AML-193 (cell line): ENCODE measurements at places on chromosomes 6 and 20.
A peak's percentile ranks its signal among the peaks of the same experiment; 100 is the strongest.

- no peak for DNase-seq
Measured at GRCh38 chr20:39234520-39235095, 272.5 kb downstream of the DHX35 start.

GRCh38 chr6:54614499-54615195 is 231.9 kb upstream of the FAM83B start:
- DNase-seq, result no peak

- DNase-seq, result no peak
Measured at GRCh38 chr20:38129893-38130609, 35.0 kb downstream of the TGM2 start.

- no peak for DNase-seq
Measured at GRCh38 chr20:25514747-25515340, 70.5 kb downstream of the NINL start.

DNA sequence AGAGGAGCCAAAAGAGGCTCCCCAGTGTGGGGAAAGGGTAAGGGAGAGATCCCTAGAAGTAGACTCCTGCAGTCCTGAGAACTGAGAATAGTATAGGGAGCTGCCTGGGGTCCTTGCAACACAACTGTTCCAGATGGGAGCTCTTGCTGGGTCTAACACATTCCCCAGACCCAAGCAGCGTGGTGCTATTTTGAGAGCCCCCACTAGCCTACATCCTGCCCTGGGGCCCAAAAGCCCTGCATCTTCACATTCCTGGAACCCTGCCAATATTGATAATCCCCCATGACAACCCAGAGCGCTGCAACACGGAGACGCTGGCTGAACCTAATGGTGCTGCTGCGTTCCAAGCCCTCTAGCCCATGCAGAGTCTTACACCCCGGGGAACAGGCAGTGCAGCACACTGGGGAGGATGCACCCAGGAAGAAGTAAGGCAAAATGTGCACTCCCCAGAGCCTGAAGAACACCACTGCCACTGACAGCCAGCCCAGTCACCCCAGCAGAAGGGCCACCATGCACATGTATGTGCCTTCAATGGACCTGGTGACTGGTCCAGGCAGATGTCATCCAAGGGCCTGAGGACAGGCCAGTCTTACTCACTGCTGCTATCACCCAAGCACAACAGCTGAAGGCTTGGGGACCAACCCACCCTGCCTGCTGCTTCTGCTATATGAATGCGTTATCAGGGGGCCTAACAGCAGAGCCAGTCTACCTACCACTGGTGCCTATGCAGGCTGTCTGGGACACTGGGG is 7.0 kb upstream of the RNF217 start:
- DNase-seq, result no peak

- DNase-seq, result no peak
Measured at GRCh38 chr6:157685596-157686280, 137.3 kb upstream of the SNX9 start.

- DNase-seq, result no peak
Measured at GRCh38 chr6:126643352-126643751, 303.4 kb downstream of the CENPW start.

DNA sequence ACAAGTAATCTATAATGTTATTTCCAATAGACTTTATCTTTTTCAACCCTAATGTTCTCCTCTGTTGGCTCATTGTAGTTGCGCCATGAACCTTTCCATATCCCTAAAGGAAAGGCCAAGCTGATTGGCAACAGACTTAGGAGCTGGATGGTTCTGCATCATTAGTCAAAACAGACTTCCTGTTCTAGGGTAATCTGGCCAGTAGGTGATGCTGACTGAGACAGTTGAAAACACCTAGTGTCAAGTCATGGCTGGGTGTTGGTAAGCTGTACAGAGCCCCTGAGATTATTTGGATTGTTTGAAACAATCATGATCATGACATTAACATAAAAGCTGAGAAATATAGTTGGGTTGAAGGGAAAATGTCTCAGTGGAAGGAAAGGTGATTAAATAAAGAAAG is 231.4 kb downstream of the PHACTR1 start:
- no peak for DNase-seq

DNA sequence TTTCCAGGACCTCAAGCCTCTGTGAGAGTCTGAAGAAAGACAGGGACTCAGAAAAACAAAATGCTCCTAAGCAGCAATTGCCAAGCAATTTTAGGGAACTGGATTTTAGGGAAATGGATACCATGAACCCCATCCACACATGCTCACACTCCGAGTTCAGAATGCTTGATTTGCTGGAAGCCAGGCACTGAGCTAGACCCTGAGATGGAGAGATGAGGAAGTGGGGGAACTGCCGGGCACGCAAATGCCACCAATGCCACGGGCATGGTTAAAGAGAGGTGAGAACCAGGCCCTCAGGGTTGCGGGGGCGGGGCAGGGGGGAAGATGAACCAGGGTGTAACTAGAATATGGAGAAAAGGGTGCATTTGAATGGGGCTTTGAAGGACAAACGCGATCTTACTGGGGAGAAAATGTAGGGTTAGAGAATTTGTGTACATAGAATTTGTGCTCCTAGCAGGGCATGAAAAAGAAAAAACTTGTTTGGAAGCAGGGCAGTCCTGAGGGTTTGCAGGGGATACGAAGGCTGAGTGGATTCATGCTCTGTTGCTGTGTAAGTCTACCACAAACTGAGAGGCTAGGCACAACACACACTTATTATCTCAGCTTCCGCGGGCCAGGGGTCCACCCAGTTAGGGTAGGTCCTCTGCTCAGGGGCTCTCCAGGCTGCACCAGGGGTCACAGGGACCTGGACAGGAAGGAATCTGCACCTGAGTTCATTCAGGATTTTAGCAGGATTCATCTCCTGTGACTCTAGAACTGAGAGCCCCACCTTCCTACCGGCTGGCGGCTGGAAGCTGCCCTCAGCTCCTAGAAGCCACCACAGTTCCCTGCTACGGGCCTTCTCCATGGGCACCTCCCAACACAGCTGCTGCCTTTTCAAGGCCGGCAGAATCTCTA is 108.0 kb downstream of the SNX5 start:
- no peak for DNase-seq

- peak; percentile 93 for DNase-seq
Measured at GRCh38 chr6:144104898-144105487, 9.6 kb upstream of the SF3B5 start.

GRCh38 chr6:53398247-53399026 is 49.7 kb upstream of the ELOVL5 start:
- DNase-seq, result no peak

DNA sequence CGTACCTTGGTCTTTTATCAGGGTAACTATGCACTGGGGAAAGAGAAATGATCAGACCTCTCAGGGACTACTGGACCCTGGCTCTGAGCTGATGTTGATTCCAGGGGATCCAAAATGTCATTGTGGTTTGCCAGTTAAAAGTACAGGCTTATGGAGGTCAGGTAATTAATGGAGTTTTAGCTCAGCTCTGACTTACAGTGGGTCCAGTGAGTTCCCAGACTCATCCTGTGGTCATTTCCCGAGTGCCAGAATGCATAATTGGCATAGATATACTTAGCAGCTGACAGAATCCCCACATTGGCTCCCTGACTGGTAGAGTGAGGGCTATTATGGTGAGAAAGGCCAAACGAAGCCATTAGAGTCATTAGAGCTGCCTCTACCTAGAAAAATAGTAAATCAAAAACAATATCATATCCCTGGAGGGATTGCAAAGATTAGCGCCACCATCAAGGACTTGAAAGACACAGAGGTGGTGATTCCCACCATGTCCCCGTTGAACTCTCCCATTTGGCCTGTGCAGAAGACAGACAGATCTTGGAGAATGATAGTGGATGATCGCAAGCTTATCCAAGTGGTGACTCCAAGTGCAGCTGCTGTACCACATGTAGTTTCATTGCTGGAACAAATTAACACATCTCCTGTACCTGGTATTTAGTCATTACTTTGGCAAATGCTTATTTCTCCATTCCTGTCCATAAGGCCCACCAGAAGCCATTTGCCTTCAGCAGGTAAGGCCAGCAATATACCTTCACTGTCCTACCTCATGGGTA is 152.4 kb downstream of the THBS2 start:
- no peak for DNase-seq

DNA sequence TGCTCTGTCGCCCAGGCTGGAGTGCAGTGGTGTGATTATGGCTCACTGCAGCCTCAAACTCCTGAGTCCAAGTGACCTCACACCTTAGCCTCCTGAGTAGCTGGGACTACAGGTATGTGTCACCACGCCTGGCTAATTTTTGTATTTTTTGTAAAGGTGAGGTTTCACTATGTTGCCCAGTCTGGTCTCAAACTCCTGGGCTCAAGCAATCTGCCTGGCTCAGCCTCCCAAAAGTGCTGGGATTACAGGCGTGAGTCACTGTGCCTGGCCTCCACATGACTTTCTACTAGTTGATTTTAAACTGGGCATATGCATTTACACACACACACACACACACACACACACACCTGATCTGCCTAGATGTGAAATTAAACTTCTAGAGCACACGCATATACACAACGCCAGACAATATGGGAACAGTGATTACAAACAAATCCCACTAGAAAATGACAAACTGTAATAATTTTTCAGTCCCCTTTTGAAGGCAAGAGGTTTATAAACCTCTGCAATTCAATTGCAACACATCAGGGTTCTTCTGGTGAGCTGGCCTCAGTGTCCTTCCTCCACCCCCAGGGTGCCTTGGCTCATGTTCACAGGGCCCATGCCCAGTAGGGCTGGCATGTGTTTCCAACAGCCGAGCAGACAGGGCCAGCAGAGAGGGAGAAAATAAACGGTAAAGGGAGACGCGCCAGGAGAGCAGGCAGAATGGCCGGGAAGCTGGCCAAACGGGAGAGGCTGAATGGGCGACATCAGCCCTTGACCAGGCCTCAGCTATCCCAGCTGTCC is 31.2 kb downstream of the PARD6B start:
- no peak for DNase-seq

- no peak for DNase-seq
Measured at GRCh38 chr6:169917153-169917552, 165.7 kb downstream of the ERMARD start.

DNA sequence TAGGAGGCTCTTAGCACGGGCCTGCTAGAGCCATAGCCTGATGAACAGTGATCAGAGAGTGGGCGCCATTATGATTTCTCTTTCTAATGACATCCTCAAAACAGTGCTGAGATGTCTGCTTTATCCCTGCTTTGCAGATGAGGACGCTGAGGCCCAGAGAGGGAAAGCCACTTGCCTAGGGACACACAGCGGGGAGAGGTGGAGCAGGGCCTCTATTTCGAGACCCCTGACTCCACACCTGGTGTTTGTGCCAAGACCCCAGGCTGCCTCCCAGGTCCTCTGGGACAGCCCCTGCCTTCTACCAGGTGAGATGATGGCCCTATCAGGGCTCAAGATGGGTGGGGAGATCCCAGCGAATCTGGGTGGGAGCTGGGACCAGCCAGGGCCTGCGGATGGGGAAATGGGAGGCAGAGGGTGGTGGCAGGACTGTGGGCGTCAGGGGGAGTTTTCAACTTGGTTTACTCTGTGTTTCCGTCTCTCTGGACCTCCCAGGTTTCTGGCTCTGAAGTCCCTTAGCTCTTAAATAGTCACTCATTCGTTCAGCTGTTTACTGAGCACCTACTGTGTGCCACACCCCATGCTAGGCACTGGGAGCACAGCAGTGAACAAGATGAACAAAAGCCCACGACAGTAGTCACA is 36.7 kb downstream of the SRC start:
- no peak for DNase-seq

DNA sequence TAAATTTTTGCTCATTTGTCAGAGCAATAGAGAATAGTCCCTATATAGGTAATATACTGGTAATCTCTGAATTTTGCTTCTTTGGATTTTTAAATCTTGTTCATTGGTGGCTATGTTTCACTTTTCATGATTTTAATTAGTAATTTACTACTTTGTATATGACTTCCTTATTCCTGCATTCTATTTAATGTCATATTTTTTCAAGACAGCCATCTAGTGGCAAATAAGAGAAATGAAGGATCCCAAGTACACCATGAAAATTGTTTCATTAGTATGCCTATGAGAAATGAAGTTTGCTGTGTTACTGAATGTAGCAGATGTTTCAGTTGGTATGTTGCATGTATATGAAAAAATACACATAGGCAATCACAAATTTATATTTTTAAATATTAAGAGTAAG is 82.4 kb downstream of the ZNF292 start:
- DNase-seq, result peak; percentile 88

DNA sequence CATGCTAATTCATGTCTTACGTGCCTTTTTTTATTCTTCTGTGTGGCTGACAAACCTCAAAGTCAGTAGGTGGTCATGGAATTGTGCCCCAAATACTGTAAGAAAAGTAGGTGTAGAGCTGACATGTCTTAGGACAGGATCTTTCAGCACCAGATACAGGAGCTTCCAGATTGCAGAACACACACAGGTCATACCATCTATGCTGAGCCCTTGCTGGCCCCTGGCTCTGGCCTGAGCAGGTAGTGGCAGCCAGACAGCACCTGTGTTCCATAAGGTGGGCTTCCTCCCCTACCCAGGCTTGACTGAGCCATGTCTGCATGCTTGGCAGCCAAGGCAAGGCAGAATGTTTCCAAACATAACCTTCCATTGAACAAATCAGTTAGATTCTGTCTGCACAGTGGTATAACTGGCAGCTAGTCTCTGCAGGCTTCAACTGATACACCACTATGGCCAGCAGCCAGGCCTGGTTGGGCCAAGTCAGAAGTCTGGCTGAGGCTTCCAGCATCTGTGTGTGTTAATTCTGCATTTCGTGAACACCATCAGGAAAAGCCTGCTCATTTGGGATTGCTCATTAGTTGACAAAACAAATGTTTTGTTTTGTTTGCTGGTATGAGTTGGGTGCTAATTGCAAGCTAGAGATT is 366.5 kb downstream of the FOXA2 start:
- DNase-seq, result no peak

DNA sequence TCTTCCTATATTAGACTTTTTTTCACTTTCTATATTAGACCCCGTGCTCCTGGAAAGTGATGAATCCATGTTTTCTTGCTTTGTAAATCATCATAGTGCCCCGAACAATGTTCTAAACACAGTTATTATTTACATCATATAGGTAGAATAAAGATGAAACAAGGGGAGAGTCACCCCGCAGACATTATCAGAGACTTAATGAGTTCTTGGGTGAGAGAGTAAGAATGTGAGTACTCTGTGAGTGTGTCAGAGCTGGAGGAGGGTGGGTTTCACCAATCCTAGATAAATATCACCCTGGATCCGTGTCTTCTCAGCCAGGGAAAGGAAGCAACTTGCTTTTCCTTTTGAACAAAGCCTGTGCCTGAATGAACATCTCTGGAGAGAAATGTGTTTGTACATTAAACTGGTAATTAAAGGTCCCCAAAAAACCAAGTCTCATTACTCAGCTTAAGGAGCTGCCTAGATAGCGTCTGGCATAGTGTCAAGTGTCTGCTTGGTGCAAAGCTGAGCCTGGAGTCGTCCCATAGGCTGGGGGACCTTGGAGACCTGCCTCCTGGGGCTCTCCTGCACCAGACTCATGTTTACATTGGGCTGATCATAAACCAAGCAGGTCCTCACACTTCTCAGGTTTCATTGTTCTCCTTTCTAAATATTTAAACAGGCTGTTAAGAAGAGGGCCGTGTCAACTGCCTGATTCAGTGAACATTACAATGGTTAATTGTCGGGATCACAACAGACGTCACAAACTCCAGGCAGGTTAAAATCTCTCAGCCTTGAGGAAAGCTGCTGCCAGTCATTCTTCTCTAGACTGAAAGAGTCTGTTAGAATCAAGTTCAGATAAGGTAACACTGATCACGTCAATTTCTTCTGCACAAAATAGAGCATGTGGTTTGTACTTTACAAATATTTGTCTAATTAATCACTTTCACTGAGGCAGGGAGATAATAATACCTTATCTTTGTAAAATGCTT is 179.7 kb upstream of the MYLIP start:
- no peak for DNase-seq

GRCh38 chr20:48465271-48465670 is 362.5 kb downstream of the PREX1 start:
- DNase-seq, result no peak
